ENCODE measurements at places on chromosomes 3 and 15.

GRCh38 chr3:10322352-10322710, 1.4 kb upstream of the SEC13 start:
- no peak for DNase-seq

- no peak for DNase-seq
Measured at GRCh38 chr3:152097770-152098169, 171.0 kb upstream of the MBNL1 start.

DNA sequence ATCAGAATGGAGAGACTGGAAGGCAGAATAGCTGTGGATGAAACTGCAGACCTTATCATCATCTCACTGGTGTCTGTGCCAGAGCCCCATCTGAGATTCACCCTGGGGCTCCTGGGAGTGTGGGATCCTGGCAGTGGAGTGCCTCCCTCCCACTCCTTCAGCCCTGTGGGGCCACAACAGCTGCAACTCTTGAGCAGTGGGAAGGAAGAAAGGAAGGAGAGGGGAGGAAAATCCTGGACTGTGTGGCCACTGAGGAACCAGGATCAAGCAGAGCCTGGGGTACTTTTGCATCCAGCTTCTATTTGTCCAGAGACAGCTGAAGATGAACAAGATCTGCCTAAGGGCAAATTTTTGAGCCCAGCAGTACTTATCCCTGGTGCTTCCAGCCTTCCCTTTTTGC, 13.1 kb upstream of the ALDH1A2 start:
- no peak for DNase-seq

DNA sequence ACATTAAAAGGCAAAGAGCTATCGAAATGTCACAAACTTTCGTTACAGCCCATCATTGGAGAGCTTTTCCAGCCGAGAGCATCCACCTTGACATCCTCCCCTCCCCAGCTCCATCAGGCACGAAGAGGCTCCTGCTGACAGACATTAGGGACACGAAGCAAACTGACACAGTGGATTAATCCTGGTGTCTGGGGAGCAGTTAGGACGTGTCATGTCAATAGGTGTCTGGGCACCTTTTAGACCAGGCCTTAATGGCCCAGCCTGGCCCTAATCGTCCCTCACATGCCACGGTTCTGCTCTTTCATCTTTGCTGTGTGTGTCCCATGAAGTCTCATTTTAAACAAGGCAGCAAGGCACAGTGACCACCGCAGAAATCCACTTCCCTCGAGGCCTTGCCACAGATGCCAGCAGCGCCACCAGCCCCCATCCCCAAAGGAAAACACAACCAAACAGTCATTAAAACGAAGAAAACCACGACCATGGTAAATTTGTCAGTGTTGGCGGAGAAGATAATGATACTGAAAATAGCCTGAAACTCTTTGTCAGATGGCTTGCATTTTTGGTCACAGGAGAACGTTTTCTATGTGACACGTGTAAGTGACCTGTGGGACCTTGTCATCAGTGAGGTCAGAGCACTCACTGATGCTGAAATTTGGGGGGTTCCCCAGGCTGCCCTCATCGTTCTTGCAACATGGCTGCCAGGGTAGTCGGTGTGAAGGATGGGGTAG, 16.3 kb upstream of the PCSK6 start:
- no peak for DNase-seq
